ENCODE measurements at places on chromosomes 11 and 22. TPM values are rescaled to one million over a fixed set of nuclear protein-coding genes. Genes with fewer than 3 reads are reported as not detected.
A peak's percentile ranks its signal among the peaks of the same experiment; 100 is the strongest.

The BCO2 gene
- 2.6 TPM for total RNA-seq

The OR4D9 gene
- total RNA-seq: not detected

GRCh38 chr11:37230865-37231264 lies 632.8 kb upstream of the RAG2 start:
- H3K27ac ChIP-seq: no peak overlapping the region
- H3K36me3 ChIP-seq: no peaks in the 10 kb centered on the region
- no peak overlapping the region for H3K4me3 ChIP-seq
- no peaks in the 10 kb centered on the region for H3K27me3 ChIP-seq

DNA sequence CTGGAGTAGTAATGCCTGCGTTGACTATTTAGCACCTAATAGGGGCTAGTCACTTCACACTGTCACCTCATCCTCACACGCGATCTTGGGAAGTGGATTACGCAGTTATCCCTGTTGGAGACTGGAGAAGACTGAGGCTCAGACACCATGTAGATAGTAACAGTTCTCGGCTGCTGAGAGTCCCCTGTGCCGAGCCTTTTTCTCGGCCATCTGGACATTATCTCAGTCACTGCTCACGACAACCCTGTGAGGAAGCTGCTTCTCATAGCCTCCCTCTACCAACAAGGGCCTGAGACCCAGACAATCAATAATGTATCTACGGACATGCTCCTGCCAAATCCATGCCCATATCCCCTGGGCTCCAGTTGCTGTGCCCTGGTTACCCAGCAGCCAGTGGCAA lies 25.9 kb downstream of the SCUBE1 start:
- H3K4me1 ChIP-seq: peaks cover 6% of the 10 kb centered on the region
- peaks cover 4% of the 10 kb centered on the region for H3K27me3 ChIP-seq
- no peak overlapping the region for H3K4me3 ChIP-seq

DNA sequence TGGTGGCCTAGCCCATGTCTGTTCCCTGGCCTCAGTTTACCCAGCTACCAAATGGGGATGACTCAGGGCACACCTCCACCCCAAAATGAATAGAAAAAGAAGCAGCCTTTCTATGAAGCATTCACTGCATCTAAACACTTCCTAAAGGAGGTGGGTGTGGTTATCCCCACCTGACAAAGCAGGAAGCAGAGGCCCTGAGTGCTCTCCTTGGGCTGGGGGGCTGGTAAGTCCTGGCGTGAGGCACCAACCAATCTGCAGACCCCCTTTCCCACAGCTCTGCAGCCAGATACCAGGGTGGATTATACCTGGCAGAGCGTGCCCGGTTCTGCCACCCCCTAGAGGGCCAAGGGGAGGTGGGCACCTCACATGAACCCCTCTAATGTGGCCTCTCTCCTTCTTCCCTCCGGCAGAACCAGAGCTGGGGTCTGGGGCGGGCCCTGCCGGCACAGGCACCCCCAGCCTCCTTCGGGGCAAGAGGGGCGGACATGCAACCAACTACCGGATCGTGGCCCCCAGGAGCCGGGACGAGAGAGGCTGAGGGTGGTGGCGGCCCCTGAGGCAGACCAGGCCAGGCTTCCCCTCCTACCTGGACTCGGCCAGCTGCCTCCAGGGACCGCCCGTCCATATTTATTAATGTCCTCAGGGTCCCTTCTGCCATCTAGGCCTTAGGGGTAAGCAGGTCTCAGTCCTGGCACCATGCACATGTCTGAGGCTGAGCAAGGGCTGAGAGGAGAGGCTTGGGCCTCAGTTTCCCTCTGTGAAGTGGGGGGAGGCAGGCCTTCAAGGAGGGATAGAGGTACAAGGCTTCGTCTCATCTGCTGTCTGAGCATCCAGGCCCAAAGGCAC lies 9.2 kb downstream of the RHBDD3 start:
- H3K4me1 ChIP-seq: peaks cover 3% of the 10 kb centered on the region
- H3K4me3 ChIP-seq: no peak overlapping the region
- DNase-seq: no peak
- peak overlapping the region; percentile 24 for H3K27ac ChIP-seq

DNA sequence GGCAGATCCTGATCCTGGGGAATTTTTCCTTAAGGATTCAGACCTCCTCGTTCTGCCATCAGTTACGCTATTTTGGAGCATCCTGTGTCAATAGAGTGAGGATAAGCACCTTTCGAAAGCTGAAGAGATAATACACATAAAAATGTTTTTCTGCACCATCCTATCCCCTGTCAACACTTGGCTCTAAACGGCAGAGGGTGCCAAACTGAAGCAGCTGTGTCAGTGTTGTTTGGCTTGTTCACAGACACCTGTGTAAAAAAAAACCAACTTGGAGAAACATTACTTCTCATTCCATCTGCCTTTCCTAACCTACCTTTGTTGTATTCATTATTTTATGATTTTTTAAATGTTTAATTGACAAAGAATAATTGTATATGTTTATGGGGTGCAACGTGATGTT lies 417.0 kb upstream of the DDI1 start:
- no peaks in the 10 kb centered on the region for H3K36me3 ChIP-seq
- no peak for DNase-seq
- H3K27me3 ChIP-seq: no peaks in the 10 kb centered on the region
- H3K27ac ChIP-seq: no peak overlapping the region

DNA sequence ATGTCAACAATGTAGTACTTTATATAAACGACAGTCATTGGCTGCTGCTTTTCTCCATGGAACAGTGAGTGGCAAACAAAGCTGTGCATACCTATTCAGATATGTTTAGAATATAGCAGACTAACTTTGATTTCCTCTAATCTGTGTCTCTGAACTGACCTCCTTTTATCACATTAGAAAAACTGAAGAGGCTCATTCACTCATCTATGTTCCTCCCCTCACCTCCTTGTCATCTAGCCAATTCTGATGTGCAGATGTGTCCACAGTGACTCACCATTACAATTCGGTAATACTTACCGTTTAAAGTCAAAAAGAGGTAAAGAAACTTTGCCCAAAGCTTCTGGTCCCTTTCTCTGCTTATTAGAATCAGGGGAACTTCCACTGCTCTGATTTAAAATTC lies 51.5 kb upstream of the RPS13 start:
- no peak overlapping the region for H3K4me3 ChIP-seq
- H3K27ac ChIP-seq: no peak overlapping the region
- H3K4me1 ChIP-seq: no peaks in the 10 kb centered on the region
- peaks cover 8% of the 10 kb centered on the region for H3K36me3 ChIP-seq
- DNase-seq: no peak

DNA sequence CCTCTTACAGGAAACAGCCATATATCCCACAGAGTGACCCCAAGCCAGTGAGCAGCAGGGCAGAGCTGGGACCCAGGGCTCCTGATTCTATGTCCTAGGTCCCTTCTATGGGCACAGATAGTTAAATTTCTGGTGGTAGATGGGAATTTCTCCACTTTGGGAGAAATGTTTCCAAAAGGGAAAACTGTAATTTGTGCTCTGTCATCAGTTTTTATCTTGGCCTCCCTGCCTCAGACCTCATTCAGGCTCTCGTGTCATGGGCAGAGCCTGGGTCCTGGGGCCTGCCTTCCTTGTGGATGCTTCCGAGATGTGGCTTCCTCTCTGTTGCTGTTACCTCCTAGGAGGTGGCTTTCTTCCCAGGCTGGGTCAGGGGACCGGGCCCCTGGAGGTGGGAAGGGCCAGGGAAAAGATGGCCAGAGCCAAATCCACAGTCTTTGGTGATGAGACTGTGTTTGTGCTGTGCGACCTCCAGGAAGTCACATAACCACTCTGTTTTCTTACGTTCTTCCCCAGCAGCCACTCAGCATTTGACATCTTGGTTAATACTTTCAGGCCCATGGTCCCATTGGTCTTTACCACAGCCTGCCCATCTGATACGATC lies 8.6 kb downstream of the LRRC32 start:
- peaks cover 31% of the 10 kb centered on the region for H3K36me3 ChIP-seq
- DNase-seq: no peak
- no peak overlapping the region for H3K27ac ChIP-seq
- H3K4me1 ChIP-seq: peaks cover 47% of the 10 kb centered on the region
- H3K27me3 ChIP-seq: peaks cover 17% of the 10 kb centered on the region
- H3K4me3 ChIP-seq: no peak overlapping the region
